Urothelium cell line (cell line): ENCODE measurements at places on chromosomes 5 and 9.

GRCh38 chr5:84229045-84229444 lies 155.6 kb downstream of the EDIL3 start:
- no peak for DNase-seq

- no peak for DNase-seq
Measured at GRCh38 chr5:855771-856530, 5.2 kb upstream of the ZDHHC11 start.

GRCh38 chr9:101477736-101478135 lies 42.2 kb upstream of the ALDOB start:
- no peak for DNase-seq

DNA sequence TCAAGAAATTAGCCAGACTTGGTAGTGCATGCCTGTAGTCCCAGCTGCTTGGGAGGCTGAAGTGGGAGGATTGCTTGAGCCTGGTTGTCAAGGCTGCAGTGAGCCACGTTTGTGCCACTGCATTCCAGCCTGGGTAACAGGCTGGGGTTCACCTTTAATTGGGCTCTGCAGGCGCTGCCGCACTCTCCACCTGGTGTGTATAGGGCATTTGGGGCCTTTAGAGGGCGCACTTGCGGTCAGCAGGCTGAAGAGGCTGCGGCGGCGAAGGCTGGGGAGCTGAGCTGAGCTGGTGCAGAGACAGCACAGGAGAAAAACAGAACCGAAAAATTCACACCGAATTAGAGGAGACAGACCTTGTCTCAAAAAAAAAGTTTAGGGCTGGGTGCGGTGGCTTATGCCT lies 31.2 kb downstream of the CDK7 start:
- DNase-seq = no peak

- no peak for DNase-seq
Measured at GRCh38 chr5:137584262-137584661, 85.1 kb upstream of the SPOCK1 start.

DNA sequence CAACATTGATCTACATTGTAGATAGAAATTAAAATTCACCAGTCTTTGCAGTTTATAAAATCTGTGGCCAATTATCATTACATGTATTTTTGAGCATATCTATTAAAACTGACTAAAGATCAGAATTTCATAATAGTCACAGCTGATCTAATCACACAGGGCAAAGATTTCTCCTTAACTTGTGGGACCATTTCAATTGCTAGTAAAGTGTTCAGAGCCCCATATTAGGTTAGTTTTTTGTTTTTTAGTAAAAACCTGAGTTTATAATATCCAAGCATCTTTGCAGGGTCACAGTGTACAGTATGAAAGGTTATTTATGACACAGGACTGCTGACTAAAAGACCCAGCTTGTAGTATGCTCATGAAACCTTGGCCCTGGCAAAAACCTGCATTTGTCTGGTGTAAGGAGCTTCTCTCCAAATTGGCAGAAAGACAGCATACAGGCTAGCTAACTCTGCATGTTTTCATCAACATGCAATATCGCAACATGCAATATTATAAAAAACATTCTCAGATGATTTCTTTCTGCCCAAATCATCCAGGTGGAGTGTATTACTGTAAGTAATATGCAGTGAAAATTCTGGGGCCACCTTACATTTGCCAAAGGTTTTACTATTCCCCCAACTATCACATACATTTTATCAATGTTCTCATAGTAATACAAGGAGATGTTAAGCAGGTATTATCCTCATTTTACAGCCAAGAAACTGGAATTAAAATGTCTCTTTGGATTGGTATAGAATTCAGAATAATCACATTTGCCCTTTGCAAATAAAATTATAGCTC lies 37.7 kb upstream of the ALDH1A1 start:
- DNase-seq = no peak

GRCh38 chr5:6082685-6083084 lies 295.7 kb downstream of the MED10 start:
- DNase-seq = no peak

- DNase-seq = no peak
Measured at GRCh38 chr9:27108981-27109541, at the start of gene TEK. Gene TEK, plus strand, starts transcription at chr9:27109225. Its CDS starts 366 bp downstream, at chr9:27109591.

DNA sequence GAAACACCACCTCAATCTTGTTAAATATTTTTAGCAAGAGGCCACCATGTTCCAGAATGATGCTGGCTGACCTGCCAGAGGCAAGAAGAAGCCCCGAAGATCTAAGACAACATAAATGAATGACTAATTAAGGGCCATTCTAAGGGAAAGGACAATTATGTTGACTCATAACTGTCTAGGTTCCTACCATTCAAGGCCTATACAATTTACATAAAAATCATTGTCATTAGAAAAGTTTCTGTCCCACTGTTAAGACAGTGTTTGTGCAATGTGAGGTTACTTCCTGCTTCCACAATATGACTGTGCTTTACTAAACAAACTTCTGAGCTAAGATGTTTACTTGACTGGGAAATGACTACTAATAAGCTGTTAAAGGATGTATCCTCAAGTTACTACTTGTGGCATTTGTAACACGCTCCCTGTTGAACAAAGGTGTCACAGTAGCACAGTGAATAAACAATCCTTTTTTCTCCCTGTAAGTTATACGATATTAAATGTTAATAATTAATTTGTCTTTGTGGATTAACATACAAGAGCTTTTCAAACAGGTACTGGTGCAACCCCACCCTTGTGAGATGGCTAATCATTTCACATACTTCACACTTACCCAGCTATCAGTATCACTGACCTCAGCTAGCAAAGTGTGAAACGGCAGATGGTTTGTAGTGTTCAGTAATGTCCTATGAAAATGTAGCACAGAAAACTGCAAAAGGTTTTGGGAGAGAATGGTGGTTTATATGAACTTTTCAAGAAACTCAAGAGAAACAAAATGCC lies 195.8 kb downstream of the EFNA5 start:
- no peak for DNase-seq

DNA sequence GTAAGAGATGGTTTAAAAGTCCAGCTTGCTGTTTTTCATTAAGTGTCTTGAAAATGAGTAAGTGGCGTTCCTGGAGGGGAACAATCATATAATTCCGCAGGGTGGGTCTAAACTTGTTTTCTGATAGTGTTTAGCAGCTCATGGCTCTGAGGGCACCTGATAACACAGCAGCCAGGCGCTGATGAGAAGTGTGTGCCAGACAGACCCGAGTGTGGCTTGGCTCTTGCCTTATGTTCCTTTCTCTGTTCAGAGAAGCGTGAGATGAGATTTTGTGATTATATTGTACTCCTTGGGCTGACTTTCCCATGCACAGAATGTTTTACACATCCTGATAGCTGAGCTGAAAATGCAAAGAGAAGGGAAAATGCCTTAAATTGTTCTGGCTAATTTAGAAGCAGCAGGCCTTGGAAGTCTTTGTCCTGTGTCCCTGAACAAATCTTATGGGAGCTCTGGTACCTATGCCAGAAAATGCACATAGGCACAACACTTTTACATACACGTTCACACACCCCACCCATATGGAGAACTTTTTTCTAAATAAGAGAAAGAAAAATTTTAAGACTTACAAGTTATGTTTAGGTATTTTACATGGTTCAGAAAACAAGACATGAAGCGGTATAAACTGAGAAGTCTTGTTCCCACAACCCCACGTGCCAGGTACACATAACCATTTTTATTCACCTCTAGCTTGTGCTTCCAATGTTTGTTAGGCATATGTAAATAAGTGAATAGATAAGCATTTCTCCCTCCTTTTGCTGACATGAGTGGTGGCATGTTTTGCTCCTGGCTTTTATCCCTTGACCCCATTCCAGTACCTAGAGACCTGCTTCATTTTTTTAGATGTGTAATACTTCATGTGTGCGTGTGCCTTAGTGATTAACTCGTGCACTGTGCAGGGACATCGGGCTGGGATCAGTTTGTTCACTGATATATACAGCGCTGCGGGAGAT lies 152.2 kb upstream of the OTULINL start:
- DNase-seq = no peak

- no peak for DNase-seq
Measured at GRCh38 chr5:135396459-135397055, 2.5 kb downstream of the MACROH2A1 start.

DNA sequence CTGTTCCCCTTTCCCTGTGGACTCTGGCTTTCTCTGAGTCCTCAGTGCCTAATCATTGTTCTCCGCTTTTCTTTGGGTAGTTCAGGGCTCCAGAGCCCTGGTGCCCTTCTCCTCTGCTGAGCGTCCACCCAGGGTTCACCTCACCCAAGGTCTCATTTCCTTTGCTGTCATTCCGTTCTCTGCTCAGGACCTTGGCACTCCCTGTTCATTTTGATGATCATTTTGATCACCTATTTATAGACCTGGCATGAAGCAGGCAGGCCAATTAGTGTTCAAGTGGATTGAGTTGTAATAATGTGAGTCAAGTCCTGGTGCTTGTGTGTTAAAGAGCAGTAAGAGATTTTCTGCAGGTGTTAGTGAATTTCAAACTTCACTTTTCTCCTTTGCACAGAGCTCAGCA lies 3.6 kb downstream of the TRIO start:
- no peak for DNase-seq

DNA sequence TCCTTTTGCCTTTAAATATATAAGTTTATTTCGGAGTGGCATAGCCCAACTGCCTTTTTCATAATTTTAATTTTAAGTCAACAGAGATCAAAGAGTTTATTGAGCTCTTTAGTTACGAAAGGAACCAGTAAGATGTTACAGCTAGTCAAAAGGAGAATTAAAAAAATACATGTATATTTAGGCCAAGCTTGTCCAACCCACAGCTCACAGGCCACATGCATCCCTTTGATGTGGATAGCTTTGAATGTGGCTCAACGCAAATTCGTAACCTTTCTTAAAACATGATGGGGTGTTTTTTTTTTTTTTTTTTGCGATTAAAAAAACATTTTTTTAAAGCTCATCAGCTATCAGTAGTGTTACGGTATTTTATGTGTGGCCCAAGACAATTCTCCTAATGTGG lies 50.2 kb upstream of the IL31RA start:
- no peak for DNase-seq

GRCh38 chr5:93585041-93585766 lies 2.2 kb downstream of the NR2F1 start:
- no peak for DNase-seq

GRCh38 chr9:126204197-126204596 lies 122.4 kb upstream of the MVB12B start:
- DNase-seq = no peak

DNA sequence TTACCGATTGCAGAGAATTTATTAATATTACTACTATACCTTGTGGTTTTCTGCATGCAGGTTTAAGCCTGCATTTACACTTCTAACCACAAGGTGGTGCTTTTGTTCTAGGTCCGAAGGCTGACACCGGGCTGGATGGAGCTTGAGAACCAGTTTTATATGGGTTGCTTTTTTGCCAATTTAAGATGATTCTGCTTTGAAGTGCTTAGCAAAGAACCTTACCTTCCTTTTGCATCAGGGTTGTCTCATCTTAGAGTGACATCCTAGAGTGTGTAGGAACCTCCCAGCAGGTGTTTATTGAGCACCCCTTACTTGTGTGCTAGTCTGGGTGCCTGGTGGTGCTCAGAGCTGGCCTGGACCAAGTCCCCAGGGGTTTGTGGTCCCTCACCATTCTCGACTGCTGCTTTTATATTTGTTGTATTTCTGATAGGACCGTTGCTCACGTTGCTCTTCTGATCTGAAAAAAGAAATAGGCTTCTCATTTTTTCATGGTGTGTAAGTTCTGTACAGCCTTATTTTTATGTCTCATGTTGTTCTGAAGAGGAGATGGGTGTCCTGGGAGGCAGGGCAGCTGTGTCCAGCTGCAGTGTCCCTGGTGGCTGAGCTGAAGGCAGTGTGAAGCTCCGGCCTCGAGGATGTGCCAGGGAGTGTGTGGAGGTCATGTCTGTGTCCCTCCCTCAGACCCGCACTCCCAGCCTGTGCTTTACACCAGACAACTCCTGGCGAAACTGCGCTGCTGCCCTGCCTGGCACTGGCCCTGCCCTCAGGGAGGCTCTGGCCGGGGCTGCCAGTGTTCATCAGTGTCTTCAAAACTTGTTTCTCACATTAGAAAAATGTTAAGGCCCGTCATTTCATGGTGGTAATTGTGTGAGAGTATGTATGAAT lies 54.3 kb downstream of the EHMT1 start:
- peak; percentile 39 for DNase-seq

DNA sequence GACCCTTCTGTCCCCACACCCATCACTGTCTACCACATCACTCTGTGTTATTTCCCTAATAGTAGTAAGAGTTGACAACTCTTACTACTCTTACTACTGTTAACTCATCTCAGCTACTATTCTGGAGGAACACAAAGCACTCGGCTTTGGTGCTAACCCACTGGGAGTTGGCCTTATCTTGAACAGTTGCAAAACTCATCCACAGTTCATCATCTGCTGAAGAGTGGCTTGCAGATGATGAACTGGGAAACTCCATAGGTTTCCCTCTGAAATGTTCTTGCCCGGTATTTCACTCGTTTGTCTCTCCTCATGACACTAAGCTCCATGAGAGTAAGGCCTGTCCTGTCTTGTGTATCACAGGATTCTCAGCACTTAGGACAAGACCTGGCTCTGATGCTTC lies 221.4 kb downstream of the NR3C1 start:
- no peak for DNase-seq

DNA sequence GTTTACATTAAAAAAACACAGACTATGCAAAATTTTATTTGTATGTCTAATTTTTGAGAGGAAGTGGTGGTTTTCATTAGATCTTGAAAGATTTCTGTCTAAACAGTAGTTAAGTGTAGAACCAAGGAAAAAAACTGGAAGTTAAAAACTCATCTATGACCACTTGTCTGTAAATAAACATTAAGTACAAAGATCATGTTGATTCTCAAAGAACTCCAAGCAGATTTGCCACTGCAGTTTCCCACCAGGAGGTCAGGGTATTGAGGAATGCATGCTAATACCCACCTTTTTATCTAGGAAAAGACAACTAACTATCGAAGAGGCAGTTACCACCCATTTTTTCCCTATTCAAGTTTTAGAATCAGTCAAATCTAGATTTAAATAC lies 1.9 kb downstream of the STOM start:
- DNase-seq = no peak

GRCh38 chr5:141849415-141850243 lies 28.6 kb downstream of the PCDH1 start:
- DNase-seq = peak; percentile 81

DNA sequence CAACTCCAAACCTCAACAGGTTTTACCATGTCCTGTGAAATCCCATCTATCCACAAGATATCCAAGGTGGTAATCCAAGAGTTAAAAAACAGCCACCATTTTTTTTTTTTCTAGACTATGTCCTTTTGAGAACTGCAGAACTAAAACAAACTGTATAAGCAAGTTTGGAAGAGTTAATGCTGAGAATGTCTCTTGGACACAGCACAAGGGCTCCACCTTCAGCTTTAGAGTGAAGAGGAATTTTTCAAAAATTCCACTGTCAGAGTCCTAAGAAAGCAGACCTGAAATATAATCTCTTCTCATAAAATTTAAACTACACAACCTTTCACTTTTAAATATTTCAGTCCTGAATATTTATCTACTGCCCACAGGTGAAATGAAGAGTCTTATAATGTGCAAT lies 167.8 kb upstream of the CCNG1 start:
- DNase-seq = no peak

GRCh38 chr5:78511121-78511906 lies 137.3 kb downstream of the LHFPL2 start:
- DNase-seq = no peak
